Activated B cell treated with CpG ODN at 0.5 μM for 24 hours (primary cell): ENCODE measurements at places on chromosomes 16 and 17.

DNA sequence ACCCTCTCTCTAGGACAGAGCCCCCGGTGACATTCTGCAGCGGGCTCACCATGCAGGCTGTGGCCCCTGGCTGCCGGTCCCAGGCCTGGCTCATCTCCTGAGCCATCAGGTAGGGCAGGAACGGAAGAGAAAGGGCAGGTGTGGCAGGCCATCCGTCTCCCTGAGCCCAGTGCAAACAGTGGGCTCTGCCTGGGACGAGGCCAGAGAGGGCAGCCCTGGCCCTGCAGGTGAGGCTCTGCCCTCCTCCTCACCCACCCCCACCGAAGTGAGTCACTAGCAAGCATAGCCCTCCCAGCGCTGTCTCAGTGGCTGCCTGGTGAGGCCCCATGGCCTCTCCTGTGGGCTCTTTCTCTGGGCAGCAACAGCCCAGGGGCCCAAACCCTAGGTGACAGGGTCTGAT is 14.5 kb downstream of the OTOP3 start:
- DNase-seq = no peak

GRCh38 chr16:64397042-64397441 is 724.8 kb downstream of the CDH11 start:
- DNase-seq = no peak

GRCh38 chr17:58755269-58755576 is 431 bp upstream of the PPM1E start:
- DNase-seq = no peak

DNA sequence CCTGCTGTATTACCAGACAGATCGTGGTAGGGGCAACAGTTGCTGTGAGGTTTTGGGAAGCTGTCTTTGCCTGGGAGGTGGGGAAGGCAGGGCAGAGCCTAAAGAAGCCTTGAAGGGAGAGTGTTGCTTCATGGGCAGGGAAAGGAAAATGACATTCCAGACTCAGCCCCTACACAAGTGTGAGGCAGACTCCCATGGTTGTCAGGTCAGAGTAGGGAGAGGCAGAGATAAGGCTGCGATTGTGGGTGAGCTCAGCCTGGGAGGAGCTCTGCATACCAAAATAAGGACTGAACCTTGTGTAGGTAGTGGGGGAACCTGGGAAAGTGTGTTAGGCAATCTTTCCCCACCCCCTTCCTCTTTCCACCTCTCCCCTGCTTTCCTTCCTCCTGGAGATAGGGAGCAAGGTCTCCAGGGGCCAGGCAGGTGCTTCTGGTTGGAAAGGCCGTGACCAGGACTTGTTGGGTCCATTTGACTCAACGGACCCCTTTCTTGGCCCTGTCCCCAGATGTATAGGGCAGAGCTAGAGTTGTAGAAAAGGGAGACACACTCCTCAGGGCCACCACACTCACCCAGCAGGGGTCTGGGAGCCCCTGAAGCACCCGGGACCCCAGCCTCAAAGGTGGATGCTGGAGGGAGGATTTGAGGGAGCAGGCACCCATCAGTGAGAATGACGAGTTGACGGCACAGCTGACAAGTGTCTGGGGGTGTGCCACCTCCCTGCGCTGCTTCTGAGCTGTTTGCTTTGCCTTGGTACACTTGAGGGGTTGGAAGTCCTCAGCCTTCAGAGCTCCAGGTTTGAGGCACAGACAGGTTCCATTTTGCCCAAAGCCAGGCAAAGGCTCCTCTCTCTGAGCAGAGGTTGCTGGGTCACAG is 18.5 kb upstream of the TOB1 start:
- DNase-seq = no peak

DNA sequence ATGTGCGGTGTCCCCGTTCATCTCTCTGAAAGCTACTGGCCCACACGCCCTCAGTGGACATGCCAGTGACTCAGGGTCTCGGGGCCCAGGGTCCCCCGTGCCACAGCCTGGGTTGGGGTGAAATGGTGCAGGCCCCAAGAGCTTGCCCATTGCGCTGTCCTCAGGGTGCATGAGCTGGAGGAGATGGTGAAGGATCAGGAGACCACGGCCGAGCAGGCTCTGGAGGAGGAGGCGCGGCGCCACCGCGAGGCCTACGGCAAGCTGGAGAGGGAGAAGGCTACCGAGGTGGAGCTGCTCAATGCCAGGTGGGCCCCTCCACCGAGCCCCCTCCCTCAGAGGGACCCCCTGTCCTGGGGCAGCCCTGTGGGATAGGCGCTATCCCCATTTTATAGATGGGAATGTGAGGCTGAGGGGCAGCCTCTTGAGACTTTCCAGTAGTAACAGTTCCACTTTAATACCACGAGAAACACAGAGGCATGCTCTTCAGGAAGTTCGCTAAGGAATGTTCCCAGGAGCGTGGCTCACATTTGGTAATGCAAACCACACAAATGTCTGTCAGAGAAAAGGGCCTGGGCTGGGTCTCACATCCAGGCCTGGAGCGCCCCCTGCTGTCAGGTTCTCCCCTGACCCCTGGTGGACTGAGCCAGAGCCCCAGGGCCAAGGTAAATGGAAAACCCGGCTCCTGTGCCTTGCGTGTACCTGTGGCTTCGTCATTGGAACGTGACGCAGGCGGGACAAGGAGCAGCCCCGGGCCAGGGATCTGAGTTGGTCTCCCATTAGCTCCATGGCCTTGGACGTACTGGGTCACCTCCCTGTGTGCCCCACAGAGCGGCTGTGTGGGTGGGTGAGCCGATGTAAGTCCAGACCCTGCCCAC is 133.7 kb downstream of the RAB11FIP4 start:
- peak; percentile 89 for DNase-seq
